ENCODE measurements at places on chromosomes 1 and 21.

- no peak for DNase-seq
Measured at GRCh38 chr1:194338241-194338948, 1152.0 kb upstream of the B3GALT2 start.

- peak; percentile 41 for DNase-seq
Measured at GRCh38 chr21:46092026-46092764, 5.7 kb upstream of the COL6A2 start.

GRCh38 chr1:201912832-201913231 lies 24.1 kb downstream of the SHISA4 start:
- DNase-seq = no peak

- no peak for DNase-seq
Measured at GRCh38 chr1:164756741-164757140, 197.8 kb downstream of the PBX1 start.

DNA sequence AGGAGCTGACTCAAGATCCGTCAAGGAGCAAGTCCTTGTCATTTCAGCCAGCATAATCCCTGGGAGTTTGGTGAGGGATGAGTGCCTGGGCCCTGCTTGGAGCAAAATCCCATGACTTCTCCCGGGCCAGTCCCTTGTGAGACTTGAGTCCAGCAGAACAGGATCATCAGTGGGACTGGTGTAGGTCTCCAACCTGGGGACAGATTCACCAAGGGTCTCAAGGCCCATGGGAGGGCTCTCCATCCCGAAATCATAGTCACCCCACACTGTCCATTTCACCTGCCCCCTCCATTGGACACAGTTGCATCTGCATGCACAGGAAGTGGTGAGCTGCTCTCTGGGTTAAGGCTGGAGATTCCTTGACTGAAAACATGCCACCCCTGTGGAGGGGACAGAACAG lies 178.2 kb downstream of the FOXD2 start:
- no peak for DNase-seq

DNA sequence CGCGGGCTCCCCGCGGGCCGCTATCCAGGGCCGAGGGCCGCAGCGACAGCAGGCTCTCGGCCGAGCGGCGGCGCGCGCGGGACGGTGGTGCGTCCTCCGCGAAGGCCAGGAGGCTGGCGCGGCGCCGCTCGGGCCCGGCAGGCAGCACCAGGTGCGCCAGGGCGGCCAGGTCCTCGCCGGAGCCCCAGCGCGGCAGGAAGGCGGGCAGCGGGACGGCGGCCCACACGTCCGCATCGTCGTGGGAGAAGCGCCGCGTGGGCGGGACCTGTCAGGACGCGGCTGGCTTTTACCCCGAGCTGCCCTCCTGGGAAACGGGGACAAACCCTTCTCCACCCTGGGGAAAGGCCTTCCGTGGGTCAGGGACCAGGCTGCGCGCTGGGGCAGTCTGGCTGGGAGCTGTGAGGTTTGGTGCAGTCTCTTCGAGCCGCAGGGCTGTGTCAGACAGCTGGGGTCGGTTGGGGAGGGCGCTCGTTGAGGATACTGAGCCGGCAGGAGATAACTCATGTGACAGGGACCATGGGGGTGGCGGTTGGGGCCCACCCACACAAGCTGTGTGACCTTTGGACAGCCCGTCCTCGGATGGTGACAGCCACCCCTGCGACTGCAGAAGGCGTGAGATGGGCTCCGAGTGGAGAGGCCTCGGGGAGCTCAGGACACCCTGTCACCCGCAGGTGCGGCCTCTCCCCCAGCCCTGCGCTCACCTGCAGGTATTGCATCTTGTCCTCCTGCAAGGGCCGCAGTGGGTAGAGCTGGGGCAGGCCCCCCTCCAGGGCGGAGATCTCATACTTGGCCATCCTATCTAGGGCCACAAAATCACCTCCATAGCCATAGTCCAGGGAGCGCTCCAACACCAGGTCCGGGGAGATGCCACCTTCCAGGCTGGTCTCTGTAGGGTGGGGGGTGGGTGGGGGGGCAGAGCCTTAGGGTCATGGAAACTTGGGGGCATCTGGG lies 6.0 kb downstream of the HES3 start:
- no peak for DNase-seq

GRCh38 chr21:15558884-15559283 lies 170.9 kb upstream of the USP25 start:
- DNase-seq = no peak

DNA sequence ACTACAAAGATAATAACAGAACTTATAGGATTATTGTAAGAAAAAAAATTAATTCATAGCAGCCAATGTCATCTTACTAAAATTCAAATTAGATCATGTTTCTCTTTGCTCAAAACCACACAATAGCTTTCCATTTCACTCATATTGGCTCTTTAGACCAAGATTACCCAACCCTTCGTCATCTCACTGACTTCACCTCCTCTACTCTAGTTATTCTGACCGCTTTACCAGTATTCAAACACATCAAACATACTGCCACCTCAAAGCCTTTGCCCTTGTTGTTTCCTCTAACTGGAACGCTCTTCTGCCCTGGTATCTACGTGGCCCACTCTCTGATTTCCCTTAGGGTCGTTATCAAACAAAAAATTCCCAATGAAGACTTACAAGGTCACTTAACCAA lies 1.7 kb downstream of the ANGPTL3 start:
- no peak for DNase-seq

GRCh38 chr1:219442611-219443061 lies 170.3 kb downstream of the ZC3H11B start:
- no peak for DNase-seq

Data from left lung (tissue), 14 donors.